ENCODE measurements at places on chromosomes 5 and 9.

- DNase-seq = no peak
These were observed 74.6 kb downstream of the GOLPH3 start for GRCh38 chr5:32099486-32100035.

DNA sequence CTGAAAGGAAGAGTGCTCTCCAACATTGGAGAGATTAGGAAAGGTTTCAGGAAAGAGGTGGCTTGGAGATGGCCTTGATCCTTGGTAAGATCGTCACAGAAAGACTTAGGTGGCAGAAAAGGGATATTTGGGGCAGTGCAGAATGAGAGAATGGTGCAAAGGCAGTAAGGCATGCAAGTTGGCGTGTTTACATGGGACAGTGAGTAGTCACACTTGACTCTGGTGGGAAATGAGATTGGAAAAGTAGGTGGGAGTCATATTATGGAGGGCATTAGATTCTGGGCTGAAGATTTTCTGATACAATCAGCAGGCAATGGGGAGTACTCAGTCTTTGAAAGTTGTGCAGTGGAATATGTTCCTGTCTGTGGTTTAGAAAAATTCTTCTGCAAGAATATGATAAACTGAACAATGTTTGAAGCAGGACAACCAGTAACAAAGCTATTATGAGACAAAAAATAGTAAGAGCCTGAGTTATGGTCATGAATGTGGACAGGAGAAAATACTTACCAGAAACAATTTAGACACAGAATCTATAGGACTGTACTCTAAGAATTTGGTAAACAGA is 76.2 kb upstream of the ANKRD55 start:
- DNase-seq = no peak

GRCh38 chr9:81789721-81790120 is 100.4 kb upstream of the TLE1 start:
- no peak for DNase-seq

DNA sequence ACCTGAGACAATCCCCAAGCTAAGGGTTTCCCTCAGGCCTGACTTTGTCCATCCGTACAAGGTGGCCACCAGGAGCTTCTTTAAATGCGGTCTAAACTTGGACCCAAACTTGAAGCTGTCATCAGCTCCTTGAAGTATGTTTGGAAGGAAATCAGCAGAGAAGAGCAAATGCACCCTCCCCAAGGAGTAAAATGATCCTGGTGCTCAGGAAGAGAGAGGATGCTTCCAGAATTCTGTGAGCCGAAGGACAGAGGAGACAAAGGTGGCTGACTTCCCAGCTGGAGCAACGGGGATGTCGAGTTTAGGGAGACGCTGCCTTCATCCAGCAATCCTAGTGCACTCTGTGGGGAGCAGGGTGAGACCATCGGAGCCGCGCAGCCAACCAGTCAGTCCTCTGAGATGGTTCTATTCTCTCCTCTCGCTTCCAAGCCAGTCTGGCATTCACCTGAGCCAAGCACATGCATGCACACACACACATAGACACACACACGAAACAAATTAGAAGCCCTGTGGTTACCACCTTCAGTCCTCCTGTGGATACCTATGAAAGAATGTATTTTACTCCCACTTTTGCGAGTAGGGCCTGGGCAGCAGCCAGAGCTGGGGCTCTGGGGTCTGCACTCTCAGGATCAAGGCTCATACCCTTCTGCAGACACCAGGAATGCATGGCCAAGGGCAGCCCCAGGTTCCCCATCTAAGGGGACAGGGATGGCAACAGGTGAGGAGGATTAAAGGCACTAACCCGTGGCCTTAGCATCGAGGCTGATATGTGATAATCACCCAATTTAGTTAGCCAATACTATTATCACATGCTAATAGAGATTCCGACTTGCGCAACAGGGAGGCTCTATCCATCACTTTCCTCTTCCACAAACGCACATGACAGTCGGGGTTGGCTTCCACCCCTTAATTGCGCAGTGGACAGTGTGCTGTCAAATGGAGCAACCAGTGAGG is 75.8 kb downstream of the GTF3C4 start:
- no peak for DNase-seq

- no peak for DNase-seq
These were observed 207.5 kb upstream of the TBCA start for GRCh38 chr5:77983482-77984199.

GRCh38 chr9:33780276-33780675 is 15.1 kb upstream of the PRSS3 start:
- DNase-seq = no peak

DNA sequence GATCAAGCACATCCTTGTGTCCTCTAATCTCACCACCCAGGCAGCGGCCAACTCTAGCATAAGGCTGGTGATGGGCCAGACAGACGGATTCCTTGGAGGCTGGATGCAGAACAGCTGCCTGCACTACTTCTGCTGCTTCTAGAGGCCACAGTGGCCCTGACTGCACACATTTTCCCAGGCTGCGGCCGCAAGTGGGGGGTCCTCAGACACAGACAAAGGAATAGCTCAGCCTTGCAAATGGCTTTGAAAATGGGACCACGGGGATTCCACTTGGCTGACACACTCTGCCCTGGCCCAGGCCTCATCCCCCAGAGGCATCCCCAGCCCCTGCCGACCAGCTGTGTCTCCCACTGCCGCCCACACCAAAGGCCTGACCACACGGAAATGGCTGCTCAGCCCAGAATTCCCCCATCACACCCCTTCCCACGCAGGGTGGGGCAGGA is 540.8 kb downstream of the BNC2 start:
- DNase-seq = no peak

All from right atrium auricular region (tissue), 2 donors.